ENCODE measurements at places on chromosomes 4 and X.

GRCh38 chr4:38099908-38100407 lies 139.8 kb downstream of the PTTG2 start:
- DNase-seq = peak; percentile 36

GRCh38 chrX:154431341-154431740 lies 2.9 kb downstream of the ATP6AP1 start:
- peak; percentile 66 for DNase-seq

DNA sequence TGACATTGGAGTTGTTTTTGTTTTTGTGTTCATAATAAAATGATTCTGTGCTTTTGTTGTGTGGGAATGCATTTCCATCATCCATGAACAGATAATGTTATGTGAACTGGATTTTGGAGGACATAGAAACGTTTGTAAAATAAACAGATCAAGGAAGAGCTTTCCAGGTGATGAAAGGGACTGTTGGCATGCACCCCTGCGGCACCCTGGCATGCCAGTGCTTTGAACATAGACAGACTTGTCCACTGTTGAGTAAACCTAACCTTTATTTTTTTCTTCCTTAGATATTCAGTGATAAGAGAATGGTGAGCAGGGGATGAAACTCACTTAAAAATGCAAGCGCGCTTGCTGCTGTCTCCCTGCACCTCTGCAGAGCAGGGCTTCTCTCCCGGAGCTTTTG lies 59.8 kb downstream of the TRAPPC11 start:
- DNase-seq = no peak

DNA sequence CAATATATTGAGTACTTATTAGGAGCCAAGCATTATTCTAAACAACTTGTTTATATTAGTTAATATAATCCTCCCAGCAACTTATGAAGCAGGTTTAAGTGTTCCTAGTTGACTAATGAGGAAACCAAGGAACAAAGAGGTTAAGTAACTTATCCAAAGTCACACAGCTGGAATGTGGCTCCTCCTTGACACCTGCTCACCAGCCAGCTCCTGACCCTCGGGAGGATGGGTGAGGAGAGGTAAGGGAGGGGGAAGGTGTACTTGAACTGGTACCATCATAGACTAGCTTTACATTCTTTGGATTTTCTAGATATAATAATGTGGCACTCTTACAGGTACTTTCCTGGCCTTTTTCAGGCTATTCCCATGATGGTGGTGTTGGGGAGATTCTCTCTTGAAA lies 50.7 kb downstream of the ARHGEF38 start:
- no peak for DNase-seq

- DNase-seq = no peak
Observed at GRCh38 chrX:109940411-109940810, 62.5 kb upstream of the TMEM164 start.

All from suppressor macrophage treated with lipopolysaccharide for 4 hours (primary cell).